ENCODE measurements at places on chromosomes 6 and 20. TPM values are rescaled to one million over a fixed set of nuclear protein-coding genes. Genes with fewer than 3 reads are reported as not detected.

The FAXC gene
- 31.7 TPM for total RNA-seq

The GNAS-AS1 gene
- 1.2 TPM for total RNA-seq

The SLC35F1 gene
- total RNA-seq, result 68.7 TPM

The PAK5 gene
- 10.5 TPM for total RNA-seq

The LSM2 gene
- 18.0 TPM for total RNA-seq

The HCRTR2 gene
- 11.6 TPM for total RNA-seq

The FAM110A gene
- total RNA-seq, result 3.7 TPM

The STMND1 gene
- total RNA-seq, result 0.59 TPM

The HLA-DRA gene
- total RNA-seq, result 90.1 TPM

The SNPH gene
- total RNA-seq, result 12.2 TPM

The KIF6 gene
- total RNA-seq, result 2.0 TPM

The MEP1A gene
- not detected for total RNA-seq

The TOX2 gene
- total RNA-seq, result 2.8 TPM

The KHDRBS2 gene
- total RNA-seq, result 9.2 TPM

The OPRM1 gene
- 2.8 TPM for total RNA-seq

The BANF2 gene
- total RNA-seq, result not detected

The GJA10 gene
- not detected for total RNA-seq

The FRMD1 gene
- total RNA-seq, result 0.40 TPM

The TUBB2B gene
- 554 TPM for total RNA-seq

The CTCFL gene
- 0.20 TPM for total RNA-seq

The AMD1 gene
- total RNA-seq, result 72.1 TPM

The ANKEF1 gene
- 2.8 TPM for total RNA-seq

The CLVS2 gene
- 30.1 TPM for total RNA-seq

The AFG1L gene
- total RNA-seq, result 12.0 TPM

The PPP1R10 gene
- 26.0 TPM for total RNA-seq

The HSPA12B gene
- total RNA-seq, result 4.1 TPM

The LTB gene
- 1.9 TPM for total RNA-seq

The PSORS1C2 gene
- total RNA-seq, result not detected

The NOTCH4 gene
- 8.5 TPM for total RNA-seq

The HEY2 gene
- 16.0 TPM for total RNA-seq

The TMEM74B gene
- 6.2 TPM for total RNA-seq

The EPB41L2 gene
- 122 TPM for total RNA-seq

The VGLL2 gene
- 0.11 TPM for total RNA-seq

The LHFPL5 gene
- total RNA-seq, result 0.79 TPM

The LY6G6F gene
- total RNA-seq, result 0.30 TPM

The GPR63 gene
- total RNA-seq, result 2.6 TPM

The L3MBTL3 gene
- 17.2 TPM for total RNA-seq
